ENCODE measurements at places on chromosomes 5 and 9.
A peak's percentile ranks its signal among the peaks of the same experiment; 100 is the strongest.

- no peak for DNase-seq
Observed at GRCh38 chr5:67887748-67888161, 327.8 kb upstream of the PIK3R1 start.

GRCh38 chr5:92468295-92468694, 1085.2 kb upstream of the ARRDC3 start:
- DNase-seq = no peak

DNA sequence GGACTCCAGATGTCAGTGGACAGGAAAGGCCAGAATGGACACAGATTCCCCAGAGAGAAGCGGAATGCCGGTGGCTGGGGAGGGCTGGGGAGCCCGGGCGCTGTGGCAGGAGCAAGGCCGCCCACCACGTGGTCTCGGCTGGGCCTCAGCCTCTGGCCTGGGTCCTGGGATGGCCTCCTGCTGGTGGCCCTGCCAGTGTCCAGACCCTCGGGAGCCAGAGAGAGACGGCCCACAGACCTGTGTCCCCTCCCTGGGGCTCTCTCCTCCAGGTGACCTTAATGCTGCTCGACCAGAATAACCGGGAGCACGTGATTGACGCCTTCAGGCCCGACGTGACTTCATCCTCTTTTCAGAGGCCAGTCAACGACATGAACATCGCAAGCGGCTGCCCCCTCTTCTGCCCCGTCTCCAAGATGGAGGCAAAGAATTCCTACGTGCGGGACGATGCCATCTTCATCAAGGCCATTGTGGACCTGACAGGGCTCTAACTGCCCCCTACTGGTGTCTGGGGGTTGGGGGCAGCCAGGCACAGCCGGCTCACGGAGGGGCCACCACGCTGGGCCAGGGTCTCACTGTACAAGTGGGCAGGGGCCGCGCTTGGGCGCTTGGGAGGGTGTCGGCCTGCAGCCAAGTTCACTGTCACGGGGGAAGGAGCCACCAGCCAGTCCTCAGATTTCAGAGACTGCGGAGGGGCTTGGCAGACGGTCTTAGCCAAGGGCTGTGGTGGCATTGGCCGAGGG, 19.0 kb downstream of the FBXW5 start:
- no peak for DNase-seq

DNA sequence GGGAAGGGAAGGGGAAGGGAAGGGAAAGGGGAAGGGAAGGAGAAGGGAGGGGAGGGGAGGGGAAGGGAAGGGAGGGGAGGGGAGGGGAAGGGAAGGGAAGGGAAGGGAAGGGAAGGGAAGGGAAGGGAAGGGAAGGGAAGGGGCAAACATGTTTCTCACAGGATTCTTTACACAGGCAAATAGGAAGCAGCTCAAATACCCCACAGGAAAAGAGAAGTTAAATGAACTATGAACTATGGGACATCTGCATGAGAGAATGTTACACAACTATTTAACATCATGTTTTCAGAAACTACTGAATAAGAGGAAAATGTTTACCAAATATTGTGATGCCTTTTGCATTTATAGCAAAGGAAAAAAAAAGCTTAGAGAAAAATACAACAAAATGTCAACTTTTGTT, 125.4 kb upstream of the SLC30A5 start:
- DNase-seq = no peak

- no peak for DNase-seq
Observed at GRCh38 chr5:99058466-99058865, 129.7 kb upstream of the CHD1 start.

- DNase-seq = no peak
Observed at GRCh38 chr5:39164016-39164415, 55.3 kb downstream of the FYB1 start.

DNA sequence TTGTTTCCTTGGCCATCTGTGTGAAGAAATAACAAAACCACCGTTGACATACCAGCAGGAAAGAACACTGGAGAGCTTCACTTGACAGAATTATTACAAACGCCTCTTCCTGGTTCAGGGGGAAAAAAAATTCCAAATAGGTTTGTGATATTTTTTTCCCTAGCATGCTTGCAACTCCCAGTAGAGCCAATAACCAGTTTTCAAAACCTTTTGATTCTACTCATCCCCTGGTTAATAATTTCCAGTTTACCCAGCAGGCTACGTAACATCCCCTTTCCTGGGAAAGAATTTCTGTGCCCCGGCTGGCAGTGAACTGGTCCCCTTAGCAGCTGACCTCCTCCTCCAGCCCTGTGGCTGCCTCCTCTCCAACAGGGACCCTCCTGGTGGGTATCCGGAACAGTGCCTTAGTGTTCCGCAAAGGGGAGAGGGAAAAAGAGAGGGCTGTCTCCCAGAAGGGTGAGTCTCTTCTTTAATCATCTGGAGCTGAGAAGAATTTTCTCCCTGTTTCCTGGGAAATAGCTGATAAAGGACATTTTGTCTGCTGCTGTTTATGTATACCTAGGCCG, 72.8 kb upstream of the BOD1 start:
- no peak for DNase-seq

DNA sequence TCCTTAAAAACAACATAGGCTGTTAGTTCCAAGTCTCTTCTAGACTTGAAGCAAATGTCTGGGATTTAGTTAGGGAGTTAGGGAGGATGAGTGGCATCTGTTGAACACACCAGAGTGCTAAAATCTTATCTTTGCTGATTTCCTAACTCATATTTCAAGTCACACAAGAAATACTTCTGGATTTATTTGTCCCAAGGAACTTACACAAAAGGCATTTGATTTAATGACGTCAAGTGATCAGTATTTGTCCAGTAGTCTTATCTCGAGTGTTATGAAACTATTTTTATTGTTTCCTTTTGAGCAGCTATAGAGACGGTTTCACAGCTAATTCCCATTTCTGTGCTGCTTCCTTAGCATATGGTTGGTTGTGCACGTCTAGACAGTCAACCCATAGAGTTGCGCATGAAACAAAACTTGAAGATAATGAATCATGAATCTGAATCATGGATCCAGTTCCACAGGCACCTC, 140.5 kb upstream of the TUT7 start:
- no peak for DNase-seq

DNA sequence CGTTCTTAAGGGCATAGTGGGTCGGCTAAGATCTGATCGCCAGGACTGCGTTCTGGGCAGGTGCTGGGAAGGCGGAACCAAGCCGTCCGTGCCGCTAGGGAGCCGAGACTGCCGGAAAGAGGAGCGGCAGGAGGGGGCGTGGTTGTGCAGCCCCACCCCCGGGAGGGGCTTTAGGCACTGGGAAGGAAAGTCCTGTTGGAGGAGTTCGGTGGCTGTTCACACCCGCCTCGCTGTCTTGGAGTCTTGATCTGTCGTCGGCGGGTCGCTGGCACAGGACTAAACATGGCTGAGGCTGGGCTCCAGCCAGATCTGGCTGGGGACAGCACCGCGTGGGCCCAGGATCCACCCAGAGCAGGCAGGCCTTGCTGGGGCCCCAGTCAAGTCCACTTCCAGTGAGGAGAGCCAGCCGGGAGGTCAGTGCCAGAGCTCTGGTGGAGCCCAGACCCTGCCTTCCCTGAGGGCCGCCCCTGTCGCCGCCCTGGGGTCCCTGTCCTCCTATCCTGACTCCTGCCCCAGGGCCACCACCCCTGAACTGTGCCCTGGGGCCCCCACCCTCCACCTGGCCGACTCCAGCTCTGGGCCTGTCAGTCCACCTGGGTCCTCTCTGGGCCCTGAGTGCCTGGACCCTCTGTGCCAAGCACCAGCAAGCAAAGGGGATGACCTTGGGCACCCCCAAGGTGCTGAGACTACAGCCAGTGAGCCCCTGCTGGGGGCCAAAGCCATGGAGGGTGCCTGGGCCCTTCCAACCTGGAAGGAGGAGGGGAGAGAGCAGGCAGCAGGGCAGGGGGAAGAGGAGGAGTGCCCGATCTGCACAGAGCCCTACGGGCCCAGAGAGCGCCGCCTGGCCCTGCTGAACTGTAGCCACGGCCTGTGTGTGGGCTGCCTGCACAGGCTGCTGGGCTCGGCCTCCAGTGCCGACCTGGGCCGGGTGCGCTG, 4.5 kb downstream of the RNF208 start:
- no peak for DNase-seq

DNA sequence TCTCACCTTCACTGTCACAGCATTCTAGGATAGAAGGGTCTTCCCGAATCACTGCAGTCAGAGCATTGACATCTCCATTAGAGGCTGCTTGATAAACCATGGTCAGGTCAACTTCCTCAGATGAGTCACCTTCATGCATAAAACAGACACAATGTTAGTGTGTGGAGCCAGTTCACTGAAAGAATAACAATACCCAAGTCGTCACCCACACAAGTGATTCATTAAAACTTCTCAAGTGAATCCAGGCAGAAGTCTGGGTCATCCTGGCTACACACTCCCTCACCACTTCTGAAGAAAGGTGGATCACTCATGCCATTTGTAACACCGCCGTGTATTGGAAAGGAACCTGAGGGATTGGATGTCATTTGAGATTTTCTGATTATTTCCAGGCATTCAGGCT, 49.6 kb downstream of the ANKRD55 start:
- no peak for DNase-seq

- DNase-seq = no peak
Observed at GRCh38 chr5:51397996-51398395, 14.7 kb downstream of the ISL1 start.

- no peak for DNase-seq
Observed at GRCh38 chr5:160475864-160476438, 54.3 kb downstream of the PTTG1 start.

DNA sequence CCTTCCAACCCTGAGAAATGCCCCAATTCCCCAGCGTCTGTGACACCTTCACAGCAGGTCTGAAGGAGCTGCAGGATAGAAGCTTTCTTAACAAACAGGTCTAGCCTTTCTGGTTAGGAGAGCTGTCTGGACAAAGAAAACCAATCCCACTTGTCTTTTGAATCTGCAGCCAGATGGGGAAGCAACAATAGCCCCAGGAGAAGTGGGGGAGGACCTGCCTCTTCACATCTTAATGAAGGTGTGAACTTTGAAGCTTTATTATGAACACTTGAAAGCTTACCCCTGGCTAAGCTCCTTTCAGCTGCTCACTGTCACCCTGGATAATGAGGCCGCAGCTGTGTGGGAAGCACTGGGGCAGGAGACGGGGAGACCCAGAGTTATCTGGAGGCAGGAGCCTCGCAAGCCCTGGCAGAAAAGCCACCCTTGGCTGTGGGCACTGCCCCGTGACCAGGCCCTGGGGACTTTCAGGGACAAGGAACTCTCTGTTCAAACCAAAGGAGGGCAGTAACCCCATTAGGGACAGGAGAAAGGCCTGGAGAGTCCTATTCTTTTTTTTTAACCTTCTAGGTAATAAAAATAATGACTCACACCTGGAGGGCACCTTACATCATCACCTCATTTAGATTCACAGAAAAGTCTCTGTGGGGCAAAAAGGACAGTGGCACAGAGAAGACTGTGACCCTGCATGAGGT, 151.8 kb upstream of the RAD23B start:
- peak; percentile 15 for DNase-seq

- no peak for DNase-seq
Observed at GRCh38 chr5:95670568-95670967, 12.2 kb downstream of the SPATA9 start.

GRCh38 chr9:3906437-3907213, 380.8 kb upstream of the RFX3 start:
- no peak for DNase-seq

GRCh38 chr9:90953200-90953599, 151.6 kb downstream of the SYK start:
- DNase-seq = no peak

DNA sequence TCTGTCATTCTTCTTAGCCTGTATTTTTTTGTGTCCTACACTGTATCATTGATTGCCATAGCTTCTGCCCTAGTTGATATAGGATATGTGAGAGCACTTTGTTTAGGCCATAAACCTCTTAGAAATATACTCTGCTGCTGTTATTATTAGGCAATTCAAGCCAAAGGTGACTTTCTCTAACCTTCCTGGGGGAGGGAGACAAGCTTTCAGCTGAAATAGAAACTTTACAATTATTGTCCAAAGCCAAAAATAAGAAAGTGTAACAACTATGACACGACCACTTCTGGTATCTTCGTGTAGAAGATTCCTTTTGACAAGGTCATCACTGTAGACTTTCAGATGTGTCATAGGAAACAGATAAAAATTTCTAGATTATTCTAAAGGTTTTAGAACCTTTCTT, 12.2 kb upstream of the CSNK1A1 start:
- no peak for DNase-seq

DNA sequence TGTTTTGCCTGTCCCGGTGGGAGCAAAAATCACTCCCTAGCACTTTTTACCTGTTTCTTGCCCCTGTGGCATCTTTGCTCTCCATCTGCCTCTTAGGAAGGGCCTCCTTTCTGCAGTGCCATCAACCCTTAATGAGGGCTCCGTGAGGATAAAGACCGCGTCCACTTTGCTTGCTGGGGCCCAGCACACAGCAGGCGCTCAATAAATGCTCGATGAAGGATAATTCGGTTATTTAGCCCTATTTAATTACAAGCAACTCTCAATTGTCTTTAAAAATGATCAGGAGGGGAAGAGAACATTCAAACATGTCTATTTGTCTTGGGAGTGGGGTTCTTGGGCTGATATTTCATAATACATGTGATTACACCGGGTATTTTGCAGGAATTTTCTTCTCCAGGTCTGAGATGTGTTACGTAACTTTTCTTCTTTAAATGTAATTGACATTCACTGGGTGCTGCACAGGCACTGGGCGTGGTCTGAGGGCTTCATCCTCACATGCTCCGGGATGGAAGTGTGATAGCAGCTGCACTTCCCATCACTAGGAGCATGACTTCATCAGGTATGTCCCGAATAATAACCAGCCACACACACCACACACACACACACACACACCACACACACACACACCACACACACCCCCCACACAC, 19.8 kb upstream of the NTNG2 start:
- DNase-seq = no peak

DNA sequence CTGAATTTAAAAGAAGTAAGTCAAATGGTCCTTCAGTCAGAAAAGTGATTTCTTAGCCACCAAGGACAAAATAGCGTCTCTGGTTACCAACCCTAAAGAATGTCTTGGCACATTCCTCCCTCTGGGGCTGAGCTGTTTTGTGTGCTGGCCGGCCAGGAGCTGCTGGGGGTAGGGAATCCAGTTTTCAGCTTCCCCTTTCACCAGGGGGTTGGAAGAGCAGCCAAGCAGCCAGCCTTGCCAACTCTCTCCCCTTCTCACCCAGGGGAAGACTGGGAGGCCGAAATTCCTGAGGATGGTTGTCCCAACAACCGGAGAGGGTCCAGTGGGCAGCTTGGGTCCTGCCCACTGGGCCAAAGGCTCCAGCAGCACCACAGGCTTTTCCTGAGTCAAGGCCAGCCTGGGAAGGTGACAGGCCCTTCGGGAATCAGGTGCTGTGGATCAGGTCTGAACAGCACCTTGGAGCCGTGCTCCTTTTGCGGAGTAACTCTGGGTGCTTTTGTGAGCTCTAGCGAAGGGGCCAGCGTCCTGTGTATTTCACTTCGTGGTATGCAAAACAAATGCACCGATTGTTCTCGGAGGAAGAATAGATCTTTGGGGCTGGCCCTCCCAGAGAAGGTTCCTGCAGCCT, 4.2 kb downstream of the WWC1 start:
- no peak for DNase-seq

DNA sequence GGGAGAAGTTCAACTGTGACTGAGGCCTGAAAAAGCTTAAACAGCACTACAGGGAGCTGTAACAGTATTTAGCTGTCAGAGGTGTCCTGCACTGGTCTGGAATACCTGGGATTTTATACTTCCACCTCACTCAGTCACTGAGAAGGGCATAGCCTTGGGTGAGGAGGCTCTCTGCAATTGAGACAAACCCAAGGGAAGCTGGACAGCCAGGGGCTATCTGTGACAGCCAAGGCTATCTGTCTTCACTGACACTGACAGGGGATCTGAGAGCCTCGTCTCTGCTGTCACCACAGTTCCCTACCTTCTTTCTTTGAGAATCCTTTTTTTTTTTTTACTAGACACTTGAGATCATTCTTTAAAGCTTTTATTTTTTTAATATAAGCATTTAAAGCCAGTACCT, 356.2 kb upstream of the CD180 start:
- DNase-seq = no peak

- no peak for DNase-seq
Observed at GRCh38 chr5:55650386-55650785, 61.7 kb downstream of the SLC38A9 start.

Data from head of caudate nucleus (tissue), 42 donors.